Activated CD4-positive, alpha-beta T cell treated with anti-CD3 and anti-CD28 coated beads for 4 hours (primary cell): ENCODE measurements at places on chromosomes 1 and 21.

DNA sequence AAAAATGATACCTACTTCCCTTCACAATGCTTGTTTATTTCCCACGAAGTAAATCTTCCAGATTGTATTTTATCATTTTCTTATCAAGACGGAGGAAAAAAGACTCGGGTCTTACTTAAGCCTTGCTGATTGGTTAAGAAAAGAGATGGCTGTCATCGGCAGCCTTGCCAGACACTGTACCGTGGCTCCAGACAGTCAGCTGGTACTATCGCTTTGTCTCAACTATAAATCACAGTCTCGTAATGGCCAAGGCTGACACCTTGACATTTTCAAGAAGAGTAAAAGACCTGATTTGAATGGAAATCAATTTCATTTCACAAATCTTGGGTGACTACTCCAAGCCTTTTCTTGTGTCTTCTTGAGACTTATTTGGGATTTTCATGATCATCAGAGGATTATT, 868.0 kb downstream of the USP25 start:
- DNase-seq = no peak

DNA sequence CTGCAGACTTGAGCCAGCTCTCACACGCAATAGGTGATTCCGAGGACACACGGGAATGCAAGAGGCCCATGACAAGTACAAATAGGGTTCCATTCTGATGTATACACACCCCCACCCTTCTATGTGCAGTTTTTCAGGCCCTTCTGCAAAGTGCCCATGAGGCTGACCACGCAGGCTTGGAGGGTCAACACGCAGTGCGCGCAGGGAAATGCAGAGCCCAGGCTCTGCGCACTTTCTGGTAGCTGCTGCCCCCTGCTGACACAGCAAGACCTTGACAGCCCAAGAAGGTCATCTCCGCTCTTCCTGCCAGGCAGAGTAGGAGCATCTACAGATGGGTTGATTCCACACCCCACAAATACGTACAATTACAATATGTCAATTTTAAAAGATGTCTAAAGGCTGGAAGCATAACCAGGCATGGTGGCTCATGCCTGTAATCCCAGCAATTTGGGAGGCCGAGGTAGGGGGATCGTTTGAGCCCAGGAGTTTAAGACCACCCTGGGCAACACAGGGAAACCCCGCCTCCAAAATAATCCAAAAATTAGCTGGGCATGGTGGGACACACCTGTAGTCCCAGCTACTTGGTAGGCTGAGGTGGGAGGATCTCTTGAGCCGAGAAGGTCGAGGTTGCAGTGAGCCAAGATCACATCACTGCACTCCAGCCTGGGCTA, 18.5 kb downstream of the SH3BP5L start:
- peak; percentile 45 for DNase-seq

- DNase-seq = no peak
Measured at GRCh38 chr1:111888740-111889376, 100.6 kb downstream of the KCND3 start.

GRCh38 chr1:204990721-204991341, 52.2 kb upstream of the CNTN2 start:
- DNase-seq = no peak

- DNase-seq = no peak
Measured at GRCh38 chr1:220803401-220804201, 16.9 kb downstream of the MTARC1 start.

GRCh38 chr1:208637181-208637580, 393.0 kb upstream of the PLXNA2 start:
- no peak for DNase-seq

DNA sequence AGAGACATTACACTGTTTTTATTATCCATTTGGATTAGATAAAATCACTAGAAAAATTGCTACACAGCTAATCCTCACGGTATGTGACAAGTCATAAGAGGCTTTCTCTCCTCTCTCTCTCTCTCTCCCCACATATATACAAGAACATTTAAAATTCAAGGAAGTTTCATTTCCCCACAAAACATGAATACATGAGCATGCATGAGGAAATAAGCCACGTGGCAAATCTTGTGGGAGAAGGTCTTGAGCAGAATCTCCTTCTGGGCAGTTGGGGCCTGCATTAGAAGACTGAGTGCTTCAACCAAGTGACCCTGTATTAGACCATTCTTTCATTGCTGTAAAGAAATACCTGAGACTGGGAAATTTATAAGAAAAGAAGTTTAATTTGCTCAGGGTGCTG, 1313.1 kb downstream of the MRPL39 start:
- no peak for DNase-seq

DNA sequence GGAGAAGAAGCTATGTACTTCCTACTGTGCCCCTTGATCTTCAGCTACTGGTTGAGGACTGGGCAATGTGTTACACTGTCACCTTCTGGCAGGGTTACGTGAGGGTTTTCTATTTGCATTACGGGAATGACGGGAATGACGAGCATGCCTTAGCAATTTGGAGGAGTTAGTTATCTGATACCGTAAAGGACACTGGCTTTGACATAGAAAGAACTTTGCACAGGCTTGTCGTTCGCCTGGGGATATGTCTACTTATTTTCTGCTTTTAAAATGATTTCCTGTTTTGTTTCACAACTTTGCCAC, 19.8 kb upstream of the ACBD6 start:
- no peak for DNase-seq
